ENCODE measurements at places on chromosomes 12 and 14.
A peak's percentile ranks its signal among the peaks of the same experiment; 100 is the strongest.

DNA sequence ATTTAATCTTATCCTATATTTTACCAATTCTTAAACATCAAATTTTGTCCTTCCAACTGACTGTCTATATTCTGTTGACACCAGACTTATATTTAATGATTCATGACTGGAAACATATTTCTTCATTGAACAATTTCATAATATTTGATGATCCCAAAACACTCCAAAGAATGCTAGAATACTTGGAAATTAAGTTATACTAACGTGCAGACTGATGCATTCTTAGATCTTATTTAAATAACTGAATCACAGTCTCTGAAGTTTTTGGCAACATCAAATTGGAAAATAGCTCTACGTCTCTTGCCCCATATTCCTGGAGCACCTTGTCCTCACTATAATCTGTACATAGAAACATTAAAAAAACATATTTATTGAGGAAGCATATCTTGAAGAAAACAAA lies 127.4 kb downstream of the HMGA2 start:
- DNase-seq = no peak

DNA sequence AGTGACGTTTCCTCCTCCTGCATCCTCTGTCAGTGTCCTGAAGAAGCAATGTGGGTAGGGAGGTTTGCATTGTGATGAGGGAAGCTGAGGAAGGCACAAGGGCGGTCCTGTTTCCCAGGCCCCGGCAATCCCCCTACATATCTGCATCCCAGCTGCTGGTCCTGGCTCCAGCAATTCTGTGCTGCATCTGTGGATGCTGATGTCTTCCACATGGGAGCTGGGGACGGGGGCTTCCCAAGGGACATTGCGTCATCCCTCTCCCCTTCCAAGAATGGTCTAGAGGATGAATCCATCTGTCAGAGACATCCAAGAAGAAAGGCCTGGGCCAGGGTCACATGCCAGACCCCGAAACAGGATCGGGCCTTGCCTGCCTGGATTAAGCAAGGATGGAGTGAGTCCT lies 52.1 kb downstream of the TSPAN11 start:
- no peak for DNase-seq

GRCh38 chr14:79475887-79476532 lies 735.3 kb downstream of the DIO2 start:
- DNase-seq = no peak

DNA sequence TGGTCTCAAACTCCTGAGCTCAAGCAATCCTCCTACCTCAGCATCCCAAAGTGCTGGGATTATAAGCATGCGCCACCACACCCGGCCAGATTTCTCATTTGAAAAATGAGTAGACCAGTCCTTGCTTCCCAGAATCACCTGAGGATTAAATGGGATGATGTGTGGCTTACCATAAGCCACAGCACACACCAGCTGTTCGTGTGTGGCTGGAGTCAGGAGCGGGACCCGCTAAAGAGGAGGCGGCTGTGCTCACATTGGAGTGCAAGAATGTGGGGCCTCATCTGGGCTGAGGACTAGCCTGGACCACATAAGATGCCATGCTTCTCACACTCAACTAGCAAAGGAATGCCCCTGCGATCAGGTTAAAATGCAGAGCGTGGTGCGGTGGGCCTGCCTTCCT lies 6.7 kb upstream of the ALDH2 start:
- no peak for DNase-seq

- DNase-seq = no peak
Measured at GRCh38 chr14:68539789-68540188, 253.1 kb downstream of the ZFP36L1 start.

DNA sequence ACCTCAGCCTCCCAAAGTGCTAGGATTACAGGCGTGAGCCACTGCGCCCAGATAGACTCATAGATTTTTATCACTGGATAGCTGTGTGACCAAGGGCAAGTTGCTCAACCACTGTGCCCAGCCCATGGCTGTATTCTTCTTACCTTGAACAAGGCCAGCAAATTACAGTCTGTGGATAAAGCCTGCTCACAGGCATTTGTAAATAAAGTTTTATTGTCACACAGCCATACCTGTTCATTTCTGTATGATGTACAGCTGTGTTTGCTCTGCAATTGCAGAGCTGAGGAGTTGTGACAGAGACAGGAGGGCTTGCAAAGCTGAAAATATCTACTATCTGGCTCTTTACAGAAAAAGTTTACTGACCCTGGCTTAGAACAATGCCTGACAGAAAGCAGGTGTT lies 35.2 kb upstream of the LHX5 start:
- DNase-seq = no peak

GRCh38 chr14:57317248-57317833 lies 48.6 kb downstream of the AP5M1 start:
- peak; percentile 52 for DNase-seq

- no peak for DNase-seq
Measured at GRCh38 chr14:32017587-32017986, 59.5 kb upstream of the ARHGAP5 start.

GRCh38 chr14:55133416-55133815 lies 4.4 kb downstream of the LGALS3 start:
- DNase-seq = no peak

GRCh38 chr12:51171884-51172514 lies 936 bp downstream of the TFCP2 start:
- DNase-seq = no peak

- no peak for DNase-seq
Measured at GRCh38 chr14:32633224-32633859, 304.2 kb downstream of the AKAP6 start.

- no peak for DNase-seq
Measured at GRCh38 chr12:91272461-91273063, 89.9 kb upstream of the DCN start.

DNA sequence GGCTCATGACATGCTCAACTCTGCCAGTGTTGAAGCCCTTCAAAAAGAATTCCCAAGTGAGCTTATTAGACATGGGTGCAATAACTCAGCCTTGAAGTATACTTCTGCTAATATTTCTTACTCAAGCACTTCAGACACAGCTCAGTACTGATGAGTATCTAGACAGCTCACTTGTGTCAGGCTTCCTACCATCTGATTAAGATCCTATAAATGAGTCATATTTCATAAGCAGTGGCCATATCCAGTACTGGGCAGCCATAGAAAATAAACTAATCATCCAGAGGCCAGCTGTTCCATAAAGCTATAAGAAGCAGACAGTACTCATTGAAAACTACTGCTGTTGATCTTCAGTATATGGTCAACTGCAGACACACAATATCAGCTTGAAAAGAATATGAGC lies 12.9 kb downstream of the FSCB start:
- DNase-seq = no peak

GRCh38 chr12:42585841-42586216 lies 3.7 kb downstream of the PRICKLE1 start:
- no peak for DNase-seq

GRCh38 chr12:65637774-65638173 lies 186.5 kb upstream of the HMGA2 start:
- no peak for DNase-seq

GRCh38 chr12:82682326-82682725 lies 4.4 kb upstream of the TMTC2 start:
- no peak for DNase-seq

Data from central memory CD8-positive, alpha-beta T cell (primary cell).